CD4-positive, alpha-beta T cell treated with Interleukin-6 for 4 hours (primary cell): ENCODE measurements at places on chromosomes 7 and 10.

GRCh38 chr10:48903151-48903550 lies 36.5 kb downstream of the LRRC18 start:
- no peak for DNase-seq

DNA sequence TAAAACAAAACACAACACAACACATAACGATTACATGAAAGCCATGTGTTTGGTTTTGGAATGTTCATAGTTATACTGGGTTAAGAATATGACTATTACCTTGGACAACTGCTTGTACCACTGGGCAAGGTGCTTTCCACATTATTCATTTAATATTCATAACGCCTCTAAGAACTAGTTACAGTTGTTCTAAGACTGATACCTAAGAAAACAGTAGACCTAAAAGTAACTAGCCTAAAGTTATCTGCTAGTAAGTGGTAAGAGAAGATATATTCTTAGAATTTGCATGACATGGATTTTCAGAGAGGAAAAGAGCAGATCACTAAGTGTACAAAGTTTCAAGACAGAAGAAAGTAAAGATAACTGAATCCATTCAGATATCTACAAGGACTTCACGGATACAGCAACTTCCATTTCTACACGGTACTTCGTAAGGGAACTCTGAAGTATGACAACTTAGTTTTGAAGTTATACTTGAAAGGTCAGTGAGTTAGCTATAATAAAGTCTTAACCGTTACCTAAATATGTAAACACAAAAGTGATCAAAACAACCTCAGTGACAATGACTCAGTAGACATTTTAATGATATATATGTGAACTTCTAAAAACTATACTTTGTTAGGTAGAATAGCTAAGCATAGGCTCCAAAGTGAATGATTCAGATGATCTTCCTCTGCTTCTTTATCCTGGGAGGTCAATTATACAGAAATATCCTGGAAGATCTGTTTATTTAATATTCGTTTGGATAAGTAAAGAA lies 65.1 kb downstream of the MINDY3 start:
- no peak for DNase-seq

- no peak for DNase-seq
Measured at GRCh38 chr7:138074121-138074520, 2.1 kb upstream of the AKR1D1 start.

DNA sequence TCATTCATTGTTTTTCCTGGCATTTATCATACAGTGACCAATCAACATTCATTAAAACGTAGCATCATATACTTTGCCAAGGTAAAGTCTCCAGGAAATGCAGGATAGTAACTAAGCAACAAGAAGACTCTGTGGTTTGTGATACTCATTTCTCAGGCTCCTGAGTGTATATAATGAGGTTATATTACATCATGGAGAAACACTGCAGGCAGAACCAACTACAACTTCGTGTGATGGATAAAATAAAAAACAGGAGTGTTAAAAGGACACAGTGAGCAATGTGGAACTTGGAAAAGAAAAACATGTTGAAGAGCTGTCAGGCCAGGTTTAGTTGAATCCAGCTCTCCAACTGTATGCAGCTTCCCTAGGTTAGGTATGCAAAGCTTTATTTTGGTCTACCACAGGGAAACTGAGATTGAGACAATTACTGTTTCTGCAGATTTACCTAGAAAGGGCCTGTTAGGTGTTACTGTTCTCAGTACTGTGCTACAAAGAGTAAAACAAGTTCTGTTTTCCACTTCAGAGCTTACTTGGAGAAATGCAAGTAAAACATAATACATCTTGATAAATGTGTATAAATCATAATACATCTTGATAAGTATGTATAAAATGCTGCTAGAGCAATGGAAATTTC lies 7.8 kb upstream of the CCNY start:
- no peak for DNase-seq

- no peak for DNase-seq
Measured at GRCh38 chr10:5620966-5621365, 45.4 kb downstream of the ASB13 start.
